SK-N-SH (cell line): ENCODE measurements at places on chromosomes 7 and 10.
A peak's percentile ranks its signal among the peaks of the same experiment; 100 is the strongest.

- peaks cover 30% of the 10 kb centered on the region for H3K27me3 ChIP-seq
- DNase-seq, result no peak
Observed at GRCh38 chr10:28317760-28318159, 14.9 kb upstream of the MPP7 start.

DNA sequence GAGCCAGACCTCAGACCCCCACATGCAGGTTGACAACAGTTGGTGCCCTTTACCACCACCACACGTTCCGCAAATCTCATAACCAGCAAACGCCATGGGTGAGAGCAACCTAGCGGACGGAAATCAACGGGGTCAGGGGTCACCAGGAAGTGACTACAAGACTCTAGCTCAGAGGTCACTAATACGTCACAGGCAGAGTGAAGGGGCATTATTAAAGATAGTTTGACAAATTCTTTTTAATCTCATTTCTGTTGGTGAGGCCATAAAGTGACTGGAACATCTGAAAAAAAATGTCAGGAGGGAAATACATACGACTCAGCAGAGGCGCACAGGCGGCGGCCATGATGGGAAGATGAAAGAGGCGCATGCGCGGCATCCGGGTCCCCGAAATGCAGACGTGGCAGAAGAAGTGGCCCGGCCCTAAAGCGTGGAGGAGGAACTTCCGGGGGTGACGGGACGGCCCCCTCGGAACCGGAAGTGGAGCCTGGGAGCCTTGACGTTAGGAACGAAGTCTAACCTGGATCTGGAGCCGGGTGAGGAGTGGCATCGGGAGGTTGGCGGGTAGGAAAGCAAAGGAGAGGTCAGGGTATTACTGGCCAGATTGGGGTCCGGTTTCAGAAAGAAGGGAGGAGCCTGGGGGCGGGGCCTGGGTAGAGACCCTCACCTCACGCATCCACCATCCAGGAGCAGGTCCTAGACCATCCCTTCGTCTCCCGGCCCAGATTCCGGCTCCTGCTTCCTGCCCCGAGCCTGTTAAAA, at the start of gene SEC24C:
TSS of gene SEC24C (plus strand) at position 468 of the 759 bp plus-strand sequence. CDS start 2,461 bp downstream, outside the sequence.
- H3K36me3 ChIP-seq, result peaks cover 14% of the 10 kb centered on the region
- peak within 1 kb of the TSS; percentile 91 for H3K27ac ChIP-seq
- H3K4me3 ChIP-seq, result peak within 1 kb of the TSS; percentile 77

GRCh38 chr10:133079836-133080682, 7.7 kb upstream of the ADGRA1 start:
- H3K27ac ChIP-seq, result no peak overlapping the region
- no peak for DNase-seq
- no peaks in the 10 kb centered on the region for H3K27me3 ChIP-seq
- no peaks in the 10 kb centered on the region for H3K36me3 ChIP-seq

- DNase-seq, result no peak
- no peak overlapping the region for H3K4me3 ChIP-seq
- no peaks in the 10 kb centered on the region for H3K4me1 ChIP-seq
Observed at GRCh38 chr7:16034353-16034752, 347.9 kb upstream of the MEOX2 start.

DNA sequence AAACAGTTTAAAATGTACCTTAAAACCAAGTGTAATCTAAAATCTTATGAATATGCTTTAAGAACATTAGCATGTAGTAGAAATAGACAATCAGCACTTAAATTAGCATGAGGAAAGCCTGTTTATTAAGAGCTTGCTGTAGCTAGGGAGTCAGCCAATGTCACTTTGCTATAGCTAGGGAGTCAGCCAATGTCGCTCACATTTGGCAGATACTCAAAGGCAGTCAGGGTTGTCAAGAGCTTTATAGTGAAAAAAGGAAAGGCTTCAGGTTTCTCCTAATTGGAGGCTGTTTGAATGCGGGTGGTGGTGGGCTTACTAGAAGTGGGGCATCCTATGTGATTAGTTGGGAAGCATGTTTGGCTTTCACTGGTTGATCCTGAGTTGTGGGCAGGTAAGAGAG, 226.2 kb upstream of the DGKB start:
- no peak overlapping the region for H3K4me3 ChIP-seq
- no peaks in the 10 kb centered on the region for H3K36me3 ChIP-seq
- H3K27ac ChIP-seq, result no peak overlapping the region
- no peak for DNase-seq
- H3K27me3 ChIP-seq, result no peaks in the 10 kb centered on the region
- H3K4me1 ChIP-seq, result peaks cover 3% of the 10 kb centered on the region

GRCh38 chr7:20395511-20395910, 64.8 kb downstream of the ITGB8 start:
- H3K36me3 ChIP-seq, result no peaks in the 10 kb centered on the region
- H3K4me1 ChIP-seq, result no peaks in the 10 kb centered on the region; the same call in 1 of the 2 replicates
- no peaks in the 10 kb centered on the region for H3K27me3 ChIP-seq
- no peak for DNase-seq

DNA sequence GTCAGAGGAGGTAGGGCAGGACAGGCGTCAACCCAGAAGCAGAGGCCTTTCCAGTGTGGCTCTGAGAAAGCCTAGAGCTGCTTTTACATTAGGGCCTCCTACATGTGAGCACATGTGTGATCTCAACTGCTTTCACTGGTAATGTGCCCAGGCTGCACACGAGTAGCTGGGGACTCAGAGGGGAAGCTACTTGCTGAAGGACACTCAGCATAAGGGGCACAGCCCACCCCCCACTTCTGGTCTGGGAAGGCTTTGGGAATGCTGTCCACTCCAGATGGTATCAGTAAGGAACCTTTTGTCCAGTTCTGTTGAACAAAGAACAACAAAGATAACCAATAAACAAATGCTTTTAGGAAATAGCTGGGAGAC, 18.9 kb downstream of the PRF1 start:
- peak overlapping the region; percentile 60 for H3K27ac ChIP-seq
- H3K4me3 ChIP-seq, result no peak overlapping the region
- no peaks in the 10 kb centered on the region for H3K36me3 ChIP-seq
- peaks cover 17% of the 10 kb centered on the region; the same call in 1 of the 2 replicates for H3K27me3 ChIP-seq
- no peak for DNase-seq

GRCh38 chr7:76310102-76310957, 7.9 kb downstream of the HSPB1 start:
- H3K4me3 ChIP-seq, result no peak overlapping the region
- H3K4me1 ChIP-seq, result peaks cover 27% of the 10 kb centered on the region; the same call in 1 of the 2 replicates
- peak overlapping the region; percentile 62 for H3K27ac ChIP-seq
- DNase-seq, result peak; percentile 95

GRCh38 chr10:23897267-23897666, 311.7 kb upstream of the KIAA1217 start:
- no peaks in the 10 kb centered on the region for H3K27me3 ChIP-seq
- H3K36me3 ChIP-seq, result no peaks in the 10 kb centered on the region
- no peaks in the 10 kb centered on the region for H3K4me1 ChIP-seq
- no peak for DNase-seq
- H3K4me3 ChIP-seq, result no peak overlapping the region

DNA sequence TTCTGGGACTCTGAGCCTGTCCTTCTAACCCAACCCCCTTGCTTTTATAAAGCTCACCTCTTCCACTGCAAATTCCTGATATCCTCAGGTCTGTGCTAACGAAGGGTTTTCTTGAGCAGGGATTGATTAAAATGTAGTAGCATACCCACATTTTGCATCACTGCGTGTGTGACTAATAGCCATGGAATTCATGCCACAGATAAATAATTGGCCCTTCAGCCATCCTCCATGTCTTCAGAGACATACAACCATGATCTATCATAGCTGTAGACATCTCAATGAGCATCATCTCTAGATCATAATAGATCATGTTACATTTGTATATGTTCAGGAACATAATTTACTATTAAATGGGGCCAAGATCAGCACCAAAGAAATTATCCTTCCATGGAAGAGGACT, 990.3 kb downstream of the KCNMA1 start:
- H3K27me3 ChIP-seq, result no peaks in the 10 kb centered on the region
- no peaks in the 10 kb centered on the region for H3K4me1 ChIP-seq
- DNase-seq, result no peak
